ENCODE measurements at places on chromosomes 12 and 14.

GRCh38 chr12:116165036-116165425 is 112.5 kb downstream of the MED13L start:
- DNase-seq, result no peak
- H3K27ac ChIP-seq, result no peak overlapping the region
- peaks cover 2% of the 10 kb centered on the region for H3K27me3 ChIP-seq
- no peak overlapping the region for H3K4me3 ChIP-seq
- peaks cover 11% of the 10 kb centered on the region for H3K4me1 ChIP-seq
- no peaks in the 10 kb centered on the region for H3K36me3 ChIP-seq

DNA sequence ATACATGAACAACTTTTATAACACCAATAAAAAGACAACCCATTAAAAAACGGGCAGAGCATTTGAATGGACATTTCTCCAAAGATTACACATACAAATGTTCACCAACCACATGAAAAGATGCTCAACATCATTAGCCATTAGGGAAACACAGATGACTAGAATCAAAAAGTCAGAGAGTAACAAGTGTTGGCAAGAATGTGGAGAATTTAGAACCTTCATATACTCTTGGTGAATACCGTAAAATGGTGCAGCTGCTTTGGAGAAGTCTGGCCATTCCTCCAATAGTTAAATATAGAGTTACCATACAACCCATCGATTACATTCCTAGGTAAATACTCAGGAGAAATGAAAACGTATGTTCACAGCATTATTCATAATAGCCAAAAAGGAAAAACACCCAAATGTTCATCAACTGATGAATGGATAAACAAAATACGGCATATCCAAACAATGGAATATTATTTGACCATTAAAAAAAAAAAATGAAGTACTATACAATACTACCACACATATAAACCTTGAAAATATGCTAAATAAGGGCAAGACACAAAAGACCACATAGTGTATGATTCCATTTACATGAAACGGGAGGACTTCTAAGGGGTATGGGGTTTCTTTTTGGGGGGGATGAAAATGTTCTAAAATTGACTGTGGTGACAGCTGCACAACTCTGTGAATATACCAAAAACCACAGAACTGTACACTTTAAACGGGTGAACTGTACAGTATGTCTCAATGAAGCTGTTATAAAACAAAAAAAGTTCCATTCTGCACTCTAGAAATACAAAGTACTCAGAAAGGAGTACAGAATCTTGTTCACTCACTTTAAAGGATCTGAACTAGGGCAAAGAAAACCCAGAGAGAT is 3.2 kb downstream of the CORO1C start:
- DNase-seq, result no peak
- H3K36me3 ChIP-seq, result peaks cover 6% of the 10 kb centered on the region
- H3K27ac ChIP-seq, result no peak overlapping the region
- peaks cover 11% of the 10 kb centered on the region for H3K27me3 ChIP-seq
- H3K4me3 ChIP-seq, result peak overlapping the region; percentile 97
- peaks cover 67% of the 10 kb centered on the region for H3K4me1 ChIP-seq

- no peak overlapping the region for H3K4me3 ChIP-seq
- peak; percentile 38 for DNase-seq
- H3K27ac ChIP-seq, result no peak overlapping the region
- H3K4me1 ChIP-seq, result peaks cover 3% of the 10 kb centered on the region
Observed at GRCh38 chr14:99035712-99036610, 236.0 kb downstream of the BCL11B start.

DNA sequence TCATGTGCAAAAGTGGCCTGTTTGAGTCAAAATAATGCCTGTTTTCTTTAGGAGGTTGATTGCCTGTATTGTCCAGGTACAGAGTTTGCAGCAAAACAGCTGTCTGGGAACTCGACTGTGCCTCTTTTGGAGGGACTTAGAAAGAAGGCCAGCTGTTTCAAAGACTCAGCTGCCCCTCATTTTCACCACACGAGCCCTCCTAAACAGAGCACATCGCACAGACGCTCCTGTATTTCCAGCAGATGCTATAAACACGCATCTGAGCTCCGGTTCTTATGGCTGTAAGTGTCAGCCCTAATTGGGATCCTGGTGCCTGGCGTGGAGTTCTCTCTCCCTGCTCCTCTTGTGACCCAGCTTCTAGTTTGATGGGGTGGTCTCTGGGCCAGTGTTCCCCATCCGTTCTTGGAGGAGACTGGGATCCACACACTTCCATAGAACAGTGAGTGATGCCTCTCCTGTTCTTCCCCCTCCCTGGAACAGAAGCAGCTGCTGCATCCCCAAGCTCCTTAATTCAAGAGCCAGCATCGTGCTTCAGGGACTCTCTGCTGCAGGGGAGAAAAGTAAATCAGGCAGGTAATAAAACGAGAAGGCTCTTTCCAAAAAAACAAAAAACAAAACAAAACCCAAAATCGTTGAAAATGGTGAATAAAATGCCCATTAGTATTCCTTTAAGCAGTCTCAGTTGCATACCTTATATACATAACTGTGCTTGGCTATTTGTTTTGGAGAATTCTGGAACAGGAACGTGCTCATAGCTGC is 269.0 kb downstream of the SLC15A4 start:
- peaks cover 5% of the 10 kb centered on the region for H3K36me3 ChIP-seq
- DNase-seq, result no peak
- no peaks in the 10 kb centered on the region for H3K4me1 ChIP-seq
- no peak overlapping the region for H3K27ac ChIP-seq
- H3K27me3 ChIP-seq, result no peaks in the 10 kb centered on the region

GRCh38 chr12:26939192-26939832 is 1.0 kb downstream of the FGFR1OP2 start:
- peaks cover 18% of the 10 kb centered on the region for H3K27me3 ChIP-seq

DNA sequence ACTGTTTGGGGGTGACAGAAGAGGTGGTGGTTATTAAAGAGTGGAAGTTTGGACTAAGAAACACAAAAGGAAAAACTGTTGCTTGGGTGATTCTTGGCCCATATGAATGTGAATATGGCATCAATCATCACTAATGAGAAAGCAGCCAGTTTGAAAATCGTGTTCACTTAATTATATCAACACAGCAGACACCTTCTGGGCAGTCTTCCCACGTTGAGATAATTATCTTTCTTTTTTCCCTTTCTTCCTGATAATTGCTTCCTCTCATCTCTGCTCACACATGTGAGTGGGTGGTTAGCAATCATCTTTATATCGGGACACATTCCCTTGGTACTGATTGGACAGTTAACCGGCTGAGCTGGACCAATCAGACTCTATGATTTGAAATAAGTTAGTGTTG is 539.7 kb downstream of the AACS start:
- H3K27me3 ChIP-seq, result no peaks in the 10 kb centered on the region
- no peak overlapping the region for H3K4me3 ChIP-seq

Measured in endothelial cell (in vitro differentiated cells).